ENCODE measurements at places on chromosomes 12 and 14.
A peak's percentile ranks its signal among the peaks of the same experiment; 100 is the strongest.

DNA sequence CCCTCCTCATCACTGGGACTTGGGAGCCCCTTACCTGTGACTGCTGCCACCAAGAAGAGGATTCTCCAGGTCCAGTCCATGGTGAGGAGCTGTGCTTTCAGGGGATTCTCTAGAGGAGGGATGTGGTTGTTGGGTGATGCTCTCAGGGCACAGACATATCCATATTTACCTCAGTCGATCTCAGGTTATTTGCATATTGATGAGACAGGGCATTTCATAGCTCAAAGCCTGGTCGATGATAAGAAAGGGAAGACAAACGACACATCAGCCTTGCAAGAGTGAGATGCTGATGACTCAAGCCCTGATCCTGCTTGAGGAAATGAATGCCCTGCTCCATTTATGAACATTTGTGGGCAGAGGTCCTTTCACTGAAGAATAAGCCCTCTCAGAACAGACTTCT, 981.0 kb downstream of the TMEM121 start:
- no peak for DNase-seq

DNA sequence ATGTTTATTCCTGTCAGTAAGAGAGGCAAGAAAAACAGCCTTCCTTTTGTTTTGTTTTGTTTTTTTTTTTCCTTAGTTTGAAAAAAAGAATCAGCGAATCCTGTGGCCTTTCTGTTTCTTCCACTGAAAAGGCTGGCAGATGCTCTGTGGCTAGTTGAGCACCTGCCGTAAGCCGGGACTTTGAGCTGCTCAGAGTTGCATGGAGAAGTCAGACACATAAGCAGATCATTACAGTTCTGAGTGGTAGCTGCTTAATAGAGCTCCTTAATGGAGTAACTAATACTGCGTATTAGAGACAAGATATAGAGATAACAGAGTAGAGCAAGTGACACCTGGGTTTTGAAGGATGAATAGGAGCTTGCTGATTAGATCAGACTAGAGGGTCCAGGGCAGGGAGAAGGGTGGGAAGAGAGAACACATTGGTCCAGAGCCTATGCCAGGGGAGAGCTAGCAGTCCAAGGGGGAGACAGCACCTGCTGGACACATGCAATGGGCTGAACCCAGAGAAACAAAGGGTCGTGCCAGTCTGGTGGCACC, 129.4 kb downstream of the TSPAN9 start:
- no peak for DNase-seq

DNA sequence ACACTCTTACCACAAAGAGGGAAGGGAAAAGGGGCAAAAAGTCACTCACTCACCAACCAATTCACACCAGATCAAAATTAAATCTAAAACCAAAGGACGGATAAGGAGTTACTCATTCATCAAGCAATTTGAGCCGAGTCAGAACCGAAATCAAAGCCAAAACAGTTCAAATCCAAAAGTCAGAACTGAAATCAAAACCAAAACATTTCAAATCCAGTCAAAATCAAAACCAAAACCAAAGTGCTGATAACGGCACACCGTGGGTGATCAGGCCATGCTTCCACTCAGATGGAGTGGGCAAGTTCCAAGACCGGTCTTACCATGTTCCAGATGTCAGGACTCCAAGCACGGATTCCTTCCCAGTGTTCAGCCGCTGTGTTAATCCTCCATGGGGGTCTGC, 139.5 kb downstream of the SLC38A6 start:
- no peak for DNase-seq

- no peak for DNase-seq
Measured at GRCh38 chr14:60640859-60641741, 8.2 kb downstream of the SIX1 start.

- no peak for DNase-seq
Measured at GRCh38 chr12:49548481-49548821, 9.6 kb downstream of the KCNH3 start.

DNA sequence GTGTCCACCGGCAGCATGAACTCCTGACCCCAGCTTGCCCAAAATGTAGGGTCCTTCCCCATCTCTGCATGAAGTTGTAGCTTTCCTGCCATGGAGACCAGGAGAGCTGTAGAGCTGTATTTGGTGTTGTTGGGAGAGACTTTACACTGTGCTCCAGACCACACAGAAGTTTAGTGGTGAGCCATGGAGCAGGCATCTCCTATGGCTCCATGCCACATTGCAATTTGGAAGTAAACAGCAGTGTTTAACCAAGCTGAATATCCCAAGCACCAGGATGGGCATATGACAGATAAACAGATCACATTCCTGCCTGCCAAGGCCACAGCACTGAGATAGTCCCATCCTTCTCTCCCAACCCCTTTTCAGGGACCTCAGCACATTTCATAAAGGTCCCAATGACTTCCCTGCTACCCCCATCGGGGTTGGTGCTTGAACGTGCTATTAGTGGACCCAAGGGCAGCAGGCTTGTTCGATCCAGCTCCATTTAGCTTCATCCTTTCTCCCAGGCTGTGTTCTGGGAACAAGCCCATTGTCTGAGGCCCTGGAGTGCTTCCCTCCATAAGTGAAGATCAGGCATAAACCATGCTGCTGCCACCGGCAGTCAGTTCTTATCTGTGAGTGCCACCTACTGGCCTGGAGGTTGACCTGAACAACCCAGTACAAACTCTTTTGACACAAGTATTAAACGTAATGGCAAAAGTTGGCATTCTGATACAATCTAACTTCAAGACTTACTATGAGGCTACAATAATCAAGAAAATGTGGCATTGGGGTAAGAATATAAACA, 172.3 kb upstream of the ATXN7L3B start:
- no peak for DNase-seq

- DNase-seq = no peak
Measured at GRCh38 chr12:98741556-98742265, 96.6 kb downstream of the APAF1 start.

DNA sequence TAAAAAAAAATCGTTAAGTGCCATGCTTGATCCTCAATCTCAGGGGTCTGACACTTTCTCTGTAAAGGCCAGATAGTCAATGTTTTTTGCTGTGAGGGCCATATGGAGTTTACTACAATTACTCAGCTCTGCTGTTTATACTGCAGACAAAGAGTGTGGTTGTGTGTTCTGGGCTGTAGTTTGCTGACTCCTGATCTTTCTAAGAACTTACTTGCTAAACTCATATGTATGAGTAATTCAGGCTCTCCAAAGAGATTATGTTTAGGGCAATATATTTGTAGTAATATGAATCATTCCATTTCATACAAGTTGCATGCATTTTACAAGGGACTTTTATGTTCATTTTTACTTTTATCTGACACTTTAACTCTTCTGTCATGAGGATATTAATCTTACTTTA, 188.2 kb downstream of the TMTC2 start:
- no peak for DNase-seq

DNA sequence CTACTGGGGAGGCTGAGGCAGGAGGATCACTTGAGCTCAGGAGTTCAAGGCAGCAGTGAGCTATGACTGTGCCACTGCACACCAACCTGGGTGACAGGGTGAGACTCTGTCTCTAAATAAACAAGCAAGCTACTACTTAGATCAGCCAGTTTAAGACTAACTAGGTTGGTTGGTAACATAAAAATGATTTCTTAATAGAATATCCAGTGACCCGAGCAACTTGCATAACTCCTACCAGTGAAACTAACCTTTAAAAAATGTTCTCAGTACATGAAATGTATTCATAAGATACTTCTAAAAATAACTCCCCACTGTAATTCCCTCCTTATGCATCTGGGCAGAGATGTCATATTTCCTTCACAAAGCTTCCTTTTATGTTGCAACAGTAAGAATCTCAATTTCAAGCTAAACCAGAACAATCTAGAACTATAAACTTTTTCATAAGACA, 15.9 kb downstream of the TAOK3 start:
- DNase-seq = no peak

DNA sequence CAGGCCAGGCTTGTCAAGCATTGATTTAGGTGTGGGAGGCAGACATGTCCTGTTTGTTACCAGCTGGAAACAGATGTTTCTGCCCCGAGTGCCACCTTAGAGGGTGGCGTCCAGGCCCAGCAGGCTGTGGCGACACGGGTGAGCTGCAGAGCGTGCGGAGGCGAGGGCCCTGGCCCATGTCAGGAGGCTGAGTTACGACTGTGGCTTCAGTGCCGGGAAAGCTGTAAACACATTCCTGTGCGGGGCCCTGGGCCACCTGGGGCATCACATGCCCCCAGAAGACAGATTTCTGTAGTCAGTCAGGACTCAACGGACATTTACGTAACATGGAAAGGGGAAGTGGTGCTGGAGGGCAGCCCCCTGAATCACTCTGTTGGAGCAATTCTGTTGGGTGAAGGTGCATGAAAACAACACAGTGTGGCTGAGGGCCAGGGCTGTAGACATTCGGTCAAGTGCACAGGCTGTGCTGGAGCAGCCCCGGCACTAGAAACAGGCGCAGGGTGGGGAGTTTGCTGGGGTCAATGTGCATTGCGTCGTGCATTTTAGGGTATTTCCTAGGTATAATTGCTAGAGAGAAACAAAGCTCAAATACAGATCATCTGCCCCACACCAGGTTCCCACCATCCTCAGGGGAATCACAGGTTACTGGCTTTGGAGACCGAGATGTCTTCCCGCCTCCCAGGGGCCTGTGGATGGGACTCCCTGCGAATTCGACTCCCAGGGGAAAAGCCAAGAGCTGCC, 291.8 kb downstream of the TMEM121 start:
- no peak for DNase-seq

GRCh38 chr12:120397824-120398540, 29.0 kb upstream of the MSI1 start:
- DNase-seq = no peak

- peak; percentile 52 for DNase-seq
Measured at GRCh38 chr12:27554421-27555186, 30.6 kb downstream of the PPFIBP1 start.

- no peak for DNase-seq
Measured at GRCh38 chr12:45669093-45669492, 60.4 kb upstream of the ARID2 start.

DNA sequence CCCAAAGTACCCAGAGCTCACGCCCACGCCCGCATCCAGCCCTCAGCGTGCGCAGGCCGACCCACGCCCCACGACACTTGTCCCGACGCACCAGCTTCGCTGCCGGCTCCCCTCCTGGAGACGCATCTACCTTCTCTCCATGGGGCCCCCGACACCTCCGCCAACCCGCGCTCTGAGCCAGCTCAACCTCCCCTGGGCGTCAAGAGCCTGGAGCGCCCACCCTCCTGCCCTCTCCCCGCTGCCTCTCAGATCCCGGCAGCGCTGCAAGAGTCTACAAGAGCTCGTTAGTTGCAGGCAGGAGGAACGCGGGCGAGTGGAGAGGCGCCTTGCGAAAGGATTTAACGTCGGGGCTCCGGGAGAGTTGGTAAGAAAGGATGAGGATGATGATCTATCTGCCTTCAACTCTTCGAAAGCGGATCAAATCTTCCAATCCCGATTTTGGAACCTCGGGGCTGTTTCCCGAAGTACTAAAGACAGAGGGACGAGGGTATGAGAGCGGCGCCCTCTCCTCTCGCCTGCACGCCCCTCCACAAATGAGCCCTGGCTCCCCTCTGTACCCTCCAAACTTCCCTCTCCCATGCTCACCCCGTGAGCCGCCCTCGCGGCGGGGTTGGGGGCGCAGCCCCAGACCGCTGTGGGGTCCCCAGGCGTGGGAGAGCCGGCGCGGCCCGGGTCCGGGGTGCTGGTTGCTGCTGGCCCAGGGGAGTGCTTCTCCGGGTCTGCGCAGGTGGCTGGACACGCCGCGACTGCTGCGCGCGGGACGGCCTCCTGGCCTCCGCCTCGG, 979 bp downstream of the LTBP2 start:
- DNase-seq = no peak

DNA sequence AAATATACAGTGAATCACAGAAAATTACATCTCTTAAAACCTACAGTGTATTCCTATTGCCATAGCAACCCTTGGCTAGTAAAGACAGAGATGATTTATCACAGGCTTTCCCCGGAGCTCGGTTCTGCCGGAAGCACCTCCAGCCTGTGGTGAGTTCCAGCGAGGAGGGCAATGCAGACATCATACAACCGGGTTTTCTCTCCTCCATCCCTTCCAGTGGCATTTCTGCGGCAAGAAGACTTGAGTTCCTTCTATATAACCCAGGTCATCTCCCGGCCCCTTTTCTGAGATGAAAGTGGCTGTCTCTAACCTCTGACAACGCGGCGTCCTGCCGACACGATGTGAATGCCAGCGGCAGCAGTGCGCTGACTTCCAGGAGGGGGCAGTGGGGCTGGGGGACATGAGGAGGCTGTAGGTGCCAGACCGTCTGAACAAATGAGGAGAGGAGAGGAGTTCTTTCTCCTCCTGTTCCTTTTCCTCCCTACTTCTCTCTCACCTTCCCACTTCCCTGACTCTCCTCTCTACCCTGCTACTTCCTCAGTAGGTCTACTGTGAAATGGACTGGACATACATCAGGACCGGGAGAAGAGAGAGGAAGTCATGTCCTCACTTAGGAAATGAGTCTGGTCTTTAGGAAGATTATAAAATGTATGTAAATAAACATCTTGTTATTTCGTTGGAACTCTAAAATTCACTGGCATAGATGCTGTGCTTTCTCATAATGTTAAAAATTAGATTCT, 68.6 kb upstream of the MAX start:
- DNase-seq = peak; percentile 60

- DNase-seq = peak; percentile 77
Measured at GRCh38 chr12:48980953-48981756, 3.0 kb downstream of the WNT1 start.

DNA sequence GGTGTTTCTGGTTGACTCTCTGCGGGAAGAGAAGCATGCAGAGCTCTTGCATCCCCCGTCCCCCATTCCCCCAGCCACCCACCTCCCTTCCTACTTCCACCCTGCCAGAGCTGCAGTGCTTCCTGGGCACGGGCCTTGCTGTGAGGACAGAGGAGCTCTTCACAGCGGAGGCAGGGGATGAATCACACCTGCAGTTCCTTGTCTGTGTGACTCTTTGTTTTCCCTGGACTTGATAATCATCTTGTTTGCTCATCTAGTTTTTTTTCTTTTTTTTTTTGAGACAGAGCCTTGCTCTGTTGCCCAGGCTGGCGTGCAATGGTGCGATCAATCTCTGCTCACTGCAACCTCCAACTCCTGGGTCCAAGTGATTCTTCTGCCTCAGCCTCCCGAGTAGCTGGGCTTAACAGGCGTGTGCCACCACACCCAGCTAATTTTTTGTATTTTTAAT, 27.8 kb downstream of the ANKRD9 start:
- no peak for DNase-seq

- no peak for DNase-seq
Measured at GRCh38 chr12:7090222-7090998, 1.8 kb downstream of the C1R start.

- no peak for DNase-seq
Measured at GRCh38 chr14:64296561-64296960, 2.4 kb upstream of the ESR2 start.
